ENCODE measurements at places on chromosomes 11 and 22.
A peak's percentile ranks its signal among the peaks of the same experiment; 100 is the strongest.

GRCh38 chr22:50058906-50059880 is 1.1 kb upstream of the TTLL8 start:
- no peak for DNase-seq

GRCh38 chr11:83219095-83219494 is 25.6 kb downstream of the ANKRD42 start:
- no peak for DNase-seq

DNA sequence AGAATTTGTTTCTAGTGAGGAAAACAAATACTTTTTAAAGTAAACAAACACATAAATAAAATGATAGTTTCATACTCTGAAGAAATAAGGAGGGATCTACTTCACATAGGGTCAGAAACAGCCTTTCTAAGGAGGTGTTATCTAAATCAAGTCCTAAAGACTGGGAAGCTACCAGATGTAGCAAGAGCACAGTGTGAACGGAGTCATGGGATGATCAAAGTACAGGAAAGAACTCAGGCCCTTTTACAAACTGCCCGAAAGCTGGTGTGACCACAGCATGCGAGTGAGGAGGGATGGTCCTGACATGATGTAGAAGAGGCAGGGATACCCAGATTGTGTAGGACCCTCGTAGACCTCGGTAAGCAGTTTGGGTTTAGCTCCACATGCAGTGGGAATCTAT is 102.8 kb downstream of the ARHGAP32 start:
- DNase-seq, result no peak

DNA sequence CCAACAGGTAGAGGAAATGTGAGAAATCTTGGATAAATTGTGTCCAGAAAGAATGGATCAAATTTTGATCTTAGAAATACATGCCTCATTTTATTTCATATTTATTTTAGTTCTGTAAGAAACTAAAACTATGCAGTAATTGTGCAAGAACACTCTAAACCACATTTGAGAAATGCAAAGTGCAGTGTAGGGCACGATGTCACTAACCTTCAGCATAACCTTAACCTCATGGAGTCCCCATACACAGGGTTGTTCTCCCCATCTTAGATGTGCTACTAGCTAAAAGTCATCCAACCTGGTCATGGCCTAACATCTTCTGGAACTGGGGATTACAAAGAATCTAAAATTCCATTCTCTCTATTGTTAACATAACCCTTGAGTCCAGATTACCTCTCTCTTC is 48.4 kb upstream of the ARHGAP42 start:
- DNase-seq, result no peak

DNA sequence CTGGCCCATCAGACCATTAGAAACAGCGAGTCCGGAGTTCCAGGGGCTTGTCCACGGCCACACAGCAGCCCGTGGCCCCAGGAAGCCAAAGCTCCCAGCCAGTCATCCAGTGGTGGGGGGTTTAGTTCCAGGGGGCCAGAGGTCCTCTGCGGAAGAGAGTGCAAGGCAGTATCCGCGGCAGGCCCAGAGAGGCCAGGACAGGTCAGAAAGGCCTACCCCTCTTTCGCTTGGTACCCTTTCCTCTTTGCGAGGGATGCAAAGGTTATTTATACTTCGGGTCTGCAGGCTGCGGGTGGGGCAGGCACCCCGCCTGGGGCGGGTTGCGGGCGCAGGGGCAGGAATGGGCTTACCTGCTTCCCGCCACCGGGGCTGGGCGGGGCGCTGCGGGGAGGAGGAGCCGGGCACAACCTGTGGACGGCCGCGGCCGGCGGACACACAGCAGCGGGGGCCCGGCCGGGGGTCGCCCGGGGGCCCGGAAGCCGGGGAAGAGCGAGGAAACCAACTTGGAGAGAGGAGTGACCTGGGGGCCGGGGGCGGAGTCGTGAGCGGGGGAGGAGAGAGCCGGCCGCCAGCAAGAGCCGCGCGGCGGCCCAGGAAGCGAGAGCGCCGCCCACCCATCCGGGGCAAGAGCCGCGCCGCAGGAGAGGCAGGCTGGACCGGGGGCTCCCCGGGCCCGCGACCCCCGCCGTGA is at the start of gene SH3BP1:
Gene SH3BP1, plus strand, starts transcription at position 600 of the 691 bp plus-strand sequence. CDS start 119 bp downstream, outside the sequence.
- DNase-seq, result peak; percentile 62

DNA sequence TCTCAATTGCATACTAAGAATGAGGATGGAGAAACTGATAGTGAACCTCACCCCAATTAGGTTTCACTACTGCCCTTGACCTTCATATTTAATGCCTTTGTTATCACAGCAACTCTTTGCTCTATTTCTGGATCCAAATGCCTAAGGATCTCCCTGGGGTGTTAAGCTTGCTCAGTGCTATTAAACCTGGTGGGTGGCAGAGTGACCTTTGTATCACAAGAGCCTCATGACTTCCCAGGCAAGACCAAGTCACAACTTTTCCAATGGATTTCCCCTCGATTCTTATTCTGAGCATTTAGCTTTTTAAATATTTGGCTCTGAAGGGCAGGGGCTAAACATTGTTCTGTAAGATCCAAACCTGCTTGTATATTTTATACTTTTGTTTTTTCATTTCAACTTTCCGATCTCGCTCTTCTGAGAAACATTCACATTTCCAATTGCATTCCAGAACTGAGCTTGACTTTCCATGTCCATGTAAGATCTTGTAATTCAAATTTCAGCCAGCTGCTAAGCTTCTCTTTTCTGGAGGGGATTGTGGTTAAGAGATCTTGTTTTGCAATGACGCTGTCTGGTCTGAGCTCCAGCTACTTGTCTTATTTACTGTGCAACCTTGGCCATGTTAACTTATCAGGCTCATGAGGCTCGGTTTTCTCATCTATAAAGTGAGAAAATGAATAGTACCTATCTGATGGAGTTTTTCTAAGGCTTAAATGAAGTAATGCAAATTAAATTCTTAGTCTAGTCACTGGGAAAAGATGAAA is 6.4 kb upstream of the EHF start:
- DNase-seq, result no peak

- no peak for DNase-seq
These were observed 55.4 kb upstream of the CYP2D6 start for GRCh38 chr22:42185915-42186439.

GRCh38 chr11:114622858-114623257 is 27.3 kb upstream of the NXPE4 start:
- no peak for DNase-seq

DNA sequence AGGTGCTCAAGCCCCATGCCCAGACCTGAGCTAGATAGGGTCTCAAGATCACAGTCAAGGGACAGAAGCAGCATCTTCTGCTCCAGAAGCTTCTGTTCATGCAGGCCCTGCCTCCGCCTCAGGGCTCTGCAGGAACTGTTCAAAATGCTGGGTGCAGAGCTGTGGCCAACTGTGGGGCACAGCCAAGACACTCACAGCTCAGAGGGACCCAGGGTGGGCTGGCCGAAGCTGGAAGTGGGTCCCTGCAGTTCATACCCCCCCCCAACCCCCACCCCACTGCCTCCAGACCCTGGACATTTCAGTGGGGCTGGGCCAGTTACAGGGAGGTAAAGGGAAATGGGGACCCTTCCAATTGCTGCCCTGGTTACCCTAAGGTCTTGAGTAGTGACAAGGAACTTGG is 129.0 kb downstream of the CRYBB2 start:
- DNase-seq, result no peak

GRCh38 chr11:70531281-70532065 is 133.1 kb downstream of the CTTN start:
- DNase-seq, result no peak

GRCh38 chr11:65708451-65708850 is 3.6 kb upstream of the KAT5 start:
- no peak for DNase-seq

GRCh38 chr11:27392278-27393114 is 29.5 kb upstream of the CCDC34 start:
- DNase-seq, result peak; percentile 84

DNA sequence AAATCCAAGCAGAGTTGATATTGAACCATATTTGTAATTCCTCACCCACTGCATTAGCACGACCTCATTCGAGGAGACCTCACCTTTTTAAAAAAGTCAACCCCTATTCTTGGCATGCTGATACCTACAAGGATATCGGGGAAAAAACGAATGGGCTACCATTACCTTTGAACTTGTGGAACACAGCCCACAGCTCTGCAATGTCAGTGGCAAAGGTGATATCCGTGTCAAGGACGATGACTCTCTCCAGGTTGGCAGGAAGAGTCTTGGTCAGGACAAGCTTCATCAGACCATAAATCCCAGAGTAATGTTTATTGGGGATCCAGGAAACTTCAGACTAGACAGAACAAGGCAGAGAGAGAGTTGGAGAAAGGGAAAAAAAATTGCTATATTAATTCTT is 355.6 kb downstream of the LARGE1 start:
- DNase-seq, result no peak

DNA sequence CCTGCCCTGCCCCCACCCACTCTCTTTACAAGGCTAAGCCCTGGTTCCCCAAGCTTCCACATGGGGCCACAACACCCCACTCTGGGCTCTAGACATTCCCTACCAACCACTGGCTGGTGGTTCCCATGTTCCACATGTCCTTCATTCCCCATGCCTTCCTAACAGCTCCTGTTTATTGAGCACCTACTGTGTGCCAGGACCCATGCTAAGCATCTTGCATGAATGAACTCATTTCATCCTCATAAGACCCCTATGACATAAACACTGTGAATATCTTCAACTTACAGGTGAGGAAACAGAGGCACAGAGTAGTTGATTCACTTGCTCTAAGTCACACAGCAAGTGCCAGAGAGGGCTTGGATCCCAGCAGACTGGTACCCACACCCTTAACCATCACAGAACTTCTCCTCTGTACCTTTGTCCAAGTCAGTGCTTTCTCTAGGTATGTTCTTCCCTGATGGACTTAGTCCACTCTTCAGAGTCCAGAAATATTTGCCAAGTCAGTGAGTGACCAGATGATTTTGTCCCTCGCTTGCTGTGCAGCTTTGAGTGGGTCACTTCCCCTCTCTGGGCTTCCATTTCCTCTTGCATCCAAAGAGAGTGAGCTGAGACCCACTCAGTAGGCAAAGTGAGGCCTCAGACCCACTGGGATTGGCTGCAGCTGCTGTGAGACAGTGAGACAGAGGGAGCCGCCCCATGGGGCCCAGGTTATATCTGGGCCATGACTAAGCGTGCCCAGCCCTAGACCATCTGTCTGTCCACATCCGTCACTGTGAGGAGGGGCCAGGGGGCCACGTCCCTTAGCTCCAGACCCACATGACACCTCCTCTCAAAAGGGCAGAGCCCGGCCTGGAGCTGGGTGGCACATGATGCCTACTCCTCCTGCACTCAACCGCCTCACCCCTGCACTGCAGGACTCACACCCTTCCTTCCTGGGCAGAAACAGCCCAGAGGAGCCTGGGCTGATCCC is 132.4 kb downstream of the MN1 start:
- peak; percentile 96 for DNase-seq

DNA sequence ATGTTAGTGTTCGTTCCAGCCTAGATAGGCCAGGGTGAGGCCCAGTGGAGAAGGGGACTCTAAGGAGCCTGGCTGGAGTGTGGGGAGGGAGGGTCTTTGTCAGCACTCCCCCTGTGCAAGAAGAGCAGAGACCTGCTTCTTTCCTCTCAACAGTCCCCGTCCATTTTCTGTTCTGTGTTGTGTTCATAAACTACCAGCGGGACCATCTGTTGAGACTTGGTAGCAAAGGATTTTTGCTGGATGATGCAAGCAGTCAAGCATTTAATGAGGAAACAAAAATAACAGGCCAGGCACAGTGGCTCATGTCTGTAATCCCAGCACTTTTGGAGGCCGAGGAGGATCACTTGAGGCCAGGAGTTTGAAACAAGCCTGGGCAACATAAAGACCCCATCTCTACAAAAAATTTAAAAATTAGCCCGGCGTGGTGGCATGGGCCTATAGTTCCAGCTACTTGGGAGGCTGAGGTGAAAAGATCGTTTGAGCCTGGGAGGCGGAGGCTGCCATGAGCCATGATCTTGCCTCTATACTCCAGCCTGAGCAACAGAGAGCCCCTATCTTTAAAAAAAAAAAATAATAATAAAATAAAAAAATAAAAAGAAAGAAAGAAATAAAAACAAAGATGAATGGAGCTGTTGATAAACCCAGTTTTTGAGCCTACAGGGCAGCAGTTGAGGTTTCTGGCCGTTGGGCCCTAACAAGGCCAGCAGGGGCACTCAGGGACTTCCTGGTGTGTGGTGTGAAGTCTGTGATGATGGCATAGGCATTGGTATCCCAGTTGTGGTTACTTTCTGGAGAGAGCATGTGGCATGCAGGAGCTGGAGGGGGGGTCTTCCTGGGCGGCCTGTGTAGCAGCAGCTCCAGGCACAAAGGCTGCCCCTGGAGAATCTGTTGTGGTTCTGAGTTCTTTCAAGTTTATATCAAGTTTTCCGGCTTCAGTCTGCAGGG is 1.7 kb upstream of the TXNRD2 start:
- peak; percentile 44 for DNase-seq

- DNase-seq, result no peak
These were observed 51.4 kb upstream of the CRTAM start for GRCh38 chr11:122786896-122787295.

GRCh38 chr11:81224396-81224795 is 1509.3 kb downstream of the FAM181B start:
- no peak for DNase-seq

DNA sequence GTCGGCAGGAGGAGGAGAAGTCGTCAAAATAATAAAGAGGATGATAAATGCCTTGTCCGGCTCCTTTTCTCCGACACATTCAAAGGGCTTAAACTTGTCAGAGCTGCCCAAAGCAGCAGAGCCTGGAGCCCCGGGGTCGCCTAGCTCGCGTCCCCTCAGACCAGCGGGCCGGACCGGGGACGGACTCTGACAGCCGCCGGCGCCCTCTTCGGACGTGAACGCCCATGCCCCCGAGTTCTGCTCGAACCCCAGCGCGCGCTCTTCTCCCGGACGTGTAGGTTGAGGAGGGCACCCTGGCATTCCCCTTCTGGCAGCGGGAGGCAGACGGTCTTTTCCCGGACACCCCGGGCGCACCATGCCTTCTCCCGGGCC is 999 bp downstream of the FGF3 start:
- no peak for DNase-seq

DNA sequence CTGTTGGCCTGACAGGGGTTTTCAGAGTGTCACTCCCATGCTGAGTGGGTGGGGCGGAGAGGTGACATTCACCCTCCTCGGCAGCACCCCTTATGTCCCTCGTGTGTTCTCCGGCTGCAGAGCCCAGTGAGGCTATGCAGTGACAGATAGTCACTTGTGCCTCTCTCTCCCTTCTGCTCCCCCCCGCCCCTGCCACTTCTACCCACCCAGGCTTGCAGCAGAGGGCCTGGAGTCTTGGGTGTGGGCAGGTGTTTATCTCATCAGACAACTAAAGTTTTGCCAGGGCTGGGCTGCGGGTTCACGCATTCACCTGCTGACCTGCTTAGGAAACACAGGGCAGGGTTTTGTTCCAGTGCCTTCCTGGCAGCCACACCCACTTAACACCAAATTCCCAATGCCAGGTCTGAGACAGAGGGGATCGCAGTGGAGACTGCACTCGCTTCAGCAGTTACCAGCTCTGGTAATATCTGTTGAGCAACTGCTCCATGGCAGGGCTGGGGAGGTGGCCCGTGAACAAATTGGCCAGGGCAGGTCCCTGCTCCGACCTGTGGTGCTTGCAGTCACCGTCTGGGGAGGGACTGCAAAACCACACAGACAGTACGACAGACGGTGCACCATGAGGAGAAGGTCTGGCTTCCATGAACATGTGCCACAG is 50.5 kb upstream of the ADA2 start:
- no peak for DNase-seq

GRCh38 chr11:128848815-128849455 is 18.2 kb downstream of the KCNJ1 start:
- DNase-seq, result peak; percentile 48

- no peak for DNase-seq
These were observed 3.8 kb downstream of the FLI1 start for GRCh38 chr11:128697645-128698174.

- no peak for DNase-seq
These were observed 11.9 kb downstream of the L3MBTL2 start for GRCh38 chr22:41216984-41217383.
